Fibroblast of the aortic adventitia (primary cell): ENCODE measurements at places on chromosomes 5 and 9. TPM values are rescaled to one million over a fixed set of nuclear protein-coding genes. Genes with fewer than 3 reads are reported as not detected.

Gene BTNL3
- total RNA-seq, result not detected in 2 replicates

Gene PCDHGB3
- 7.7 and 9.6 TPM in 2 replicates for total RNA-seq

Gene PCDHGA3
- 1.1 and 4.4 TPM in 2 replicates for total RNA-seq

Gene NPR3
- 2.8 and 23.7 TPM in 2 replicates for total RNA-seq

Gene ANKRD34B
- not detected in 2 replicates for total RNA-seq

Gene SPOCK1
- 174 and 196 TPM in 2 replicates for total RNA-seq

Gene PLAC8L1
- total RNA-seq, result 0.98 TPM in 1 of 2 replicates, not detected in the other

Gene HAUS6
- total RNA-seq, result 15.3 and 26.8 TPM in 2 replicates

Gene HSPA4
- 128 and 169 TPM in 2 replicates for total RNA-seq

Gene ACSL6
- not detected in 2 replicates for total RNA-seq

Gene GFI1B
- not detected in 2 replicates for total RNA-seq

Gene HMMR
- 1.2 and 37.2 TPM in 2 replicates for total RNA-seq

Gene PAEP
- total RNA-seq, result not detected in 2 replicates

Gene FOXI1
- not detected in 2 replicates for total RNA-seq

Gene ABO
- total RNA-seq, result not detected in 2 replicates

Gene WDR41
- total RNA-seq, result 81.3 and 380 TPM in 2 replicates

Gene PAIP1
- total RNA-seq, result 81.2 and 113 TPM in 2 replicates
